Smooth muscle cell of trachea (primary cell): ENCODE measurements at places on chromosomes 4 and X. TPM values are rescaled to one million over a fixed set of nuclear protein-coding genes. Genes with fewer than 3 reads are reported as not detected.

The LIMCH1 gene
- 0.83 and 0.87 TPM in 2 replicates for total RNA-seq

The TMEM35A gene
- total RNA-seq: 22.3 and 37.9 TPM in 2 replicates

The ASB12 gene
- total RNA-seq: under 0.01 TPM in 1 of 2 replicates, not detected in the other

The WDR17 gene
- 3.3 and 5.1 TPM in 2 replicates for total RNA-seq

The RLIM gene
- total RNA-seq: 54.4 and 66.3 TPM in 2 replicates

The SSX2 gene
- total RNA-seq: not detected in 2 replicates

The DYNLT3 gene
- total RNA-seq: 58.1 and 60.5 TPM in 2 replicates

The RBM46 gene
- 0.15 and 0.17 TPM in 2 replicates for total RNA-seq

The UNC5C gene
- 2.5 and 4.9 TPM in 2 replicates for total RNA-seq

The USO1 gene
- total RNA-seq: 124 and 129 TPM in 2 replicates

The SMIM43 gene
- total RNA-seq: 3.9 and 6.6 TPM in 2 replicates
